ENCODE measurements at places on chromosomes 7 and 10. TPM values are rescaled to one million over a fixed set of nuclear protein-coding genes. Genes with fewer than 3 reads are reported as not detected.
A peak's percentile ranks its signal among the peaks of the same experiment; 100 is the strongest.

Gene OPN4
- total RNA-seq: not detected

Gene STEAP4
- 5.4 TPM for total RNA-seq

GRCh38 chr10:120365872-120366271, 91.2 kb upstream of the PLPP4 start:
- no peaks in the 10 kb centered on the region for H3K36me3 ChIP-seq
- peaks cover 8% of the 10 kb centered on the region for H3K4me1 ChIP-seq
- no peak for DNase-seq
- no peak overlapping the region for H3K27ac ChIP-seq

GRCh38 chr7:128915271-128915819, 4.8 kb upstream of the KCP start:
- H3K4me3 ChIP-seq: no peak overlapping the region
- DNase-seq: peak; percentile 73
- H3K4me1 ChIP-seq: no peaks in the 10 kb centered on the region
- no peak overlapping the region for H3K27ac ChIP-seq

- H3K27ac ChIP-seq: no peak overlapping the region
- H3K4me1 ChIP-seq: no peaks in the 10 kb centered on the region
- peak; percentile 78 for DNase-seq
- no peaks in the 10 kb centered on the region for H3K36me3 ChIP-seq
Measured at GRCh38 chr10:7409045-7409731, 1.6 kb downstream of the SFMBT2 start.

GRCh38 chr10:72611783-72612182, 14.1 kb downstream of the MICU1 start:
- no peaks in the 10 kb centered on the region for H3K27me3 ChIP-seq
- no peak overlapping the region for H3K4me3 ChIP-seq
- no peak overlapping the region for H3K27ac ChIP-seq
- H3K36me3 ChIP-seq: no peaks in the 10 kb centered on the region
- no peak for DNase-seq

DNA sequence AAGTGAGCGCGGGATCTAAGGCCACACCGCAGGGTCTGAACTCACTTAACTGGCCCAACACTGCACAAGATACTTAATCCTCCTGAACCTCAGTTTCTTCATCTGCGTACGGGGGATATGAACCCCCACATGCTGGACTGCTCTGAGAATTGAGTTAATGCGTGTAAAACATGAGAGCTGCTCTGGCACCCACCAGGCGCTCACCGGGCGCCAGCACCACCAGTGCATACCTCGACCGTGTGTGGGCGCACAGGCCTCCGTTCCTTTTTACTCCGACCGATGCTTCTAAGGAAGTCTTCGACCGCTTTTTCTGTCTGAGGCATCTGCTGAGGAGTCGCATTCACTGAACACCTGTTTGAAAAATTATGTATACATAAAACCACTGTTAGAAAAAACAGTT, 27.2 kb downstream of the PITRM1 start:
- H3K4me1 ChIP-seq: no peaks in the 10 kb centered on the region
- no peak overlapping the region for H3K4me3 ChIP-seq
- H3K27me3 ChIP-seq: no peaks in the 10 kb centered on the region
- peaks cover 96% of the 10 kb centered on the region for H3K36me3 ChIP-seq
- H3K27ac ChIP-seq: no peak overlapping the region
- no peak for DNase-seq

GRCh38 chr7:1526271-1526754, 4.2 kb upstream of the MAFK start:
- no peak for DNase-seq
- H3K4me3 ChIP-seq: peak overlapping the region; percentile 28
- no peak overlapping the region for H3K27ac ChIP-seq
